ENCODE measurements at places on chromosomes 1 and 21.

DNA sequence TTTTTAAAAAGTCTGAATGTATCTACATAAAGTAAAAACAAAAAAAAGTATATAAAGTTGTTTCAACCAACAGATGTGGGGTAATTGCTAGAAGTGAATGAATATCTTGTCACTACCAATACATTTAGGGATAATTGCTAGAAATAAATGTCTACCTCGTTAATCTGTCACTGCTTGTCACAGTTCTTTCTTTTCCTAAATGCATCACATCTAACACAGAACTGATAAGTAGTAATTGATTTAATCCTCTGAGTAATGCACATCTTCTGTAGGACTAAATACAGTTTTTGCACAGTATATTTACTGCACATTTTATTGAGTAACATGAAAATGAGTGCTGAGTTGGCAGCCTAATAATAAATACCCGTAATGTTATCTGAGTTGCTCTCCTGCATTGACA is 72.2 kb downstream of the SUSD4 start:
- DNase-seq: no peak

DNA sequence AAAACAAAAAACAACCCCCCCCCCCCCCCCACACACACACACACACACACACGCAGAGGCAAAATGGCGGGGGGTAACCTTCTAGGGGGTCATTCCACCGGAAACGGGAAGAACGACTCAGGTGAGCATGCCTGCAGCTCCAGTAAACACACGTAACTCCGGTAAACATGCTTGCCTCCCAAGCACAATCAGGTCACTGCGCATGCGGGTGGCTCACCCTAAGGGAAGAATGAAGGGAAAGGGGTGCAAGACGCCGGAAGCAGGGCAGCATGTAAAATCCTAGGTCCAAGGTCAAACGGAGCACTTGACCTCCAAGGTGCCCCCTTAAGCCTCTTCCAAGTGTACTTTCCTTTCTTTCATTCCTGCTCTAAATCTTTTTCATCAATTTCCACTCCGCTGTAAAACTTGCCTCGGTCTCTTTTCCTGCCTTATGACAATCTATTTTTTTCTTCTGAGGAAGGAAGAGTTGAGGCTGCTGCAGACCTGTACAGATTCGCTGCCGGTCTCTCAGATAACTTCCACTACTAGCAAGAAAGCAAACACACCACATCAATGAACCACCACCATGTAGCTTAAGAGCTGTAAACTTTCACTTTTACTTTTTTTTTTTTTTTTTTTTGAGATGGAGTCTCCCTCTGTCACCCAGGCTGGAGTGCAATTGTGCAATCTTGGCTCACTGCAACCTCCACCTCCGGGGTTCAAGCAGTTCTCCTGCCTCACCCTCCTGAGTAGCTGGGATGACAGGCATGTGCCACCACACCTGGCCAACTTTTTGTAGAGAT is 21.0 kb upstream of the CBR3 start:
- DNase-seq: no peak

DNA sequence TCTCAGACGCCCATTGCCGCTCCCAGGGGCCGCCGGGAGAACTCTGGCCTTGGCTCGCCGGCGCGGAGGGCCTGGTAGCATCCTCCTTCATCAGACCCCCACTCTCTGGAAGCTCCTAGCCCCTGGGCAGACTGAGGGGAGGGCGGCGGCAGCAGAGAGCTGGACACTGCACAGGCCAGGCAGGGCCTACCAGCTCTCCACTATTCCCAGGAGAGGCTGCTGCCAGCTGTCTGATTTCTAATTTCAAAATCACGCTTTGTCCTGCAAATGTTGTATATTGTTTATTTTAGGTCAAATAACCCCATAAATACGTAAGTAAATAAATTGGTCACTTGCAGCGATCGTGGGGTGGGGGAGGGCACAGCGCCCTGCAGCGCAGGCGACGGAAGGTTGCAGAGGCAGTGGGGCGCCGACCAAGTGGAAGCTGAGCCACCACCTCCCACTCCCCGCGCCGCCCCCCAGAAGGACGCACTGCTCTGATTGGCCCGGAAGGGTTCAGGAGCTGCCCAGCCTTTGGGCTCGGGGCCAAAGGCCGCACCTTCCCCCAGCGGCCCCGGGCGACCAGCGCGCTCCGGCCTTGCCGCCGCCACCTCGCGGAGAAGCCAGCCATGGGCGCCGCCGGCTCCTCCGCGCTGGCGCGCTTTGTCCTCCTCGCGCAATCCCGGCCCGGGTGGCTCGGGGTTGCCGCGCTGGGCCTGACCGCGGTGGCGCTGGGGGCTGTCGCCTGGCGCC is at the start of gene MTARC1:
MTARC1 (plus strand) TSS at position 577 of the 732 bp plus-strand sequence; CDS start at position 609, 32 bp downstream.
- DNase-seq: peak; percentile 23

GRCh38 chr1:100463791-100464424 is 74.0 kb upstream of the GPR88 start:
- peak; percentile 29 for DNase-seq

DNA sequence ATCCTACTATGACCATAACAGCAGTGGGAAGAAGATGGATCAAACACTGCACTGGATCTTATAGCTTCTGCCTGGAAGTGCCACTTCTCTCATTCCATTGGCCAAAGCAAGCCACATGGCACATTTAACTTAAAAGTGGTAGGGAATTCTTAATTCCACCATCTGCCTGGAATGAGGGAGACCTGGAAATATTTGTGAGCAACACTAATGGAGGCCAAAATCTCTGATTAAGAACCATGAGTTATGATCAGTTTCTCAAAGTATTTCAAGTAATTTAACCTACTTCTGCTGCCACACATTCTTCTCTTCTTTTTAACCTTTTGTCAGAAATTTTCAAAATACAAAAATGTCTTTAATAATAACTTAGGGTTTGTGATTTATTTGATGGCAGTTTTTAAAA is 154.0 kb upstream of the C1orf87 start:
- no peak for DNase-seq

- DNase-seq: no peak
Observed at GRCh38 chr1:27368869-27369582, 2.3 kb upstream of the MAP3K6 start.

GRCh38 chr1:207779008-207779407 is 27.2 kb downstream of the CD46 start:
- DNase-seq: no peak

GRCh38 chr1:31981972-31982371 is 31.7 kb upstream of the KHDRBS1 start:
- DNase-seq: no peak

DNA sequence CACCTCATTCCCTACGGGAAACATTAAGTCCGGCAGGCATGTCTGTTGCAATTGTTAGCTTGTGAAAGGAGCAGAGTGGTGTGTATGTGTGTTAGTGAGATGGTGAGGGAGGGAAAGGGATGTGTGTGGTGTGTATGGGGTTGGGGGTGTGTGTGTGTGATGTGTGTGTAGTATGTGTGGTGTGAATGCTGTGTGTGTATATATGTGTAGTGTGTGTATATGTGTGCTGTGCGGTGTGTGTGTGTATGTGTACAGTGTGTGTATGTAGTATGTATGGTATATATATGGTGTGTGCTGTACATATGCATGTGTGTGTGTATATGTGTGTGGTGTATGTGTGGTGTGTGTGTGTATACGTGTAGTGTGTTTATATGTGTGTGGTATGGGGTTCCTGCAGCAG is 20.8 kb upstream of the BLACAT1 start:
- no peak for DNase-seq

- peak; percentile 86 for DNase-seq
Observed at GRCh38 chr1:148263128-148263905, 111.2 kb upstream of the NBPF11 start.

GRCh38 chr1:176949033-176949662 is 215.4 kb downstream of the ASTN1 start:
- DNase-seq: no peak

DNA sequence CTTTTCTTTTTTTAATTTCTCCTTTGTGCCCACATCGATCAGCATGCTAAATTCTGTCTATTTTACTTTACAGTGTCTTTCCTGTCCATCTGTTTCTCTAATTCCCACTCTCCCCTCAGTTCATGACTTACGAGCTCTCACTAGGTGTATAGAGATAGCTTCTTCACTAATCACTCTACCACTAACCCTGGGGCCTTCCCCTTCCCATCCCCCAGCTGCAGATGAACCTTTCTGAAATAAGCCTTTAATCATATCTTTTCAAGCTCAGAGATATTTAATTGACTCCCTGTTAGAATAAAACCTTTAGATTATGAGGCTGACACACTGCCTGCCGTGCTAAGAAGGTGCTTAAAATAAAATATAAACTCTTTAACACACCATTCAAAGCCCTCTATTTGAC is 66.3 kb upstream of the BMP8A start:
- DNase-seq: no peak

GRCh38 chr1:57796616-57797015 is 372.8 kb upstream of the DAB1 start:
- no peak for DNase-seq

DNA sequence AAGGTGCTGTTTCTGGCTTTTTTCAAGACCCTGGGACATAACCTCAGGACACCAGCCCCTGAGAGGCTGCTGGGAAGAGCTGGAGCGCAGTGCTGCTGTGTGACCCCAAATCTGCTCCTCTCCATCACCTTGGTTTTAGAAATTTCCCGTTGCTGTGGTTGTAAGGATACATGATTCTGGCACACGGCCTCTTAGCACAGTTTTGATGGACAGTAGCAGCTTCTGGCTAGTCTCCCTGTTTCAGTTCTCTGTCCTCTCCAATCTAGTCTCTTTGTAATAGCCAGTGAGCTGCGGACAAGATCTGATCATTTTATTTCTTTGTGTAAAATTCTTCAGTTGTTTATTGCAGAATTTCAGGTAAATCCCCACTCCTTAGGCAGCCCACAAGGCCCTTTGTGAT is 3.1 kb downstream of the CLIC6 start:
- no peak for DNase-seq

DNA sequence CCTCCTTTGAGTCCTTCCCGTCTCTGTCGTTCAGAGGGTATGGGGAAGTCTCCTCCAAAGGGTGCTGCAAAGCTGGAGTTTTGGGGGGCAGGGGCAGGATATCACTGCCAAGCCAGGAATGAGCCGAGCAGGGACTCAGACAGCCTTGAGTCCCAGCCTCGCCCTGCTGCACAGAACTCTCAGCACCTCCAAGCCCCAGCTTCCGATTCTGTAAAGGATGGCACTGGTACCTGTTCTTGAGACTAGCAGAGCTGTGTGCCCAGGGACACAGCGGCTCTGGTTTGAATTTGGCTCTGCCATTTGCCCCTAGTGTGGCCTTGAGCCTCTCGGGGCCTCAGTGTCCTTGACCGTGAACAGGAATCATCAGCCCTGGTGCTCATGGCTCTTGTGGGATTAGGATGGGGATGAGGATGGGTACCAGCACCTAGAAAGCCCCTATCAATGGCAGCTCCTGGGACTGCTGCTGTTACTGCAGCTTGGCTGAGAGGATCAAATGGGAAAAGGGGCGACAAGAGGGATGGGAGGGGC is 1.5 kb upstream of the FBLIM1 start:
- DNase-seq: no peak

DNA sequence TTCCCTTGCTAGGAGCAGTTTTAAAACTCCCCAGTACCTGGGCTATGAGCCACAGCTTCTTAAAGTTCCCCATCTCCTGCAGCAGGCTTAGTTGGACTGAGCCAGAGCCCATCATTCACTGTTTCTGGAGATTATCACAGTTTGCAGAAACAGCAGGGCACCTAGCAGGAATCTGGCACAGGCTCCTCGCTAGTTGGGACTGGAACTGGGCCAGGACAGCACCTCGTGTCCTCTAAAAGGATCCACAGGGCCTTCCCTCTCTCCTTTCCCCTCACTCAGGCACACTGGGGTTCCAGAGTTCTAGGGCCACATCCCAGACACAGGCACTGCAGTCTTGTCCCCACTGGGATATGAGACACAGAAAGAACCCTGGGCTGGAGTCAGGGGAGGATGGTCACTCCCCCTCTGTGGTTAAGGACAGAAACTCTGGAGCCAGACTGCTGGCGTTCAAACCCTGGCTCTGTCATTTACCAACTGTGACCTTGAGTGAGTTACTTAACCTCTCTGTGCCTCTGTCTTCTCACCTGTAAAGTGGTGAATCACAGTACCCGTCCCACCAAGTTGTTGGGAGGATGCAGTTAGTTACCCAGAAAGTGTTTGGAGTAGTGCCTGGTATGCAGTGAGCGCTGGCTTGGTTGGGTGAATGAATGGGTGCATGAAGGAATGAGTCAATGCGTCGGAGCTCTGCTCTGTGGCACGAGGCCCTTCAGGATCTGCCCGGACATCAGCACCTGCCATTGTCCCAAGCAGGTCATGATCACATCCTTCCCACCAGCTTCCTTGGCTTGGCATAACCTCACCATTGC is 18.8 kb upstream of the ECE1 start:
- peak; percentile 39 for DNase-seq

GRCh38 chr1:61645476-61645875 is 79.5 kb downstream of the TM2D1 start:
- DNase-seq: no peak

DNA sequence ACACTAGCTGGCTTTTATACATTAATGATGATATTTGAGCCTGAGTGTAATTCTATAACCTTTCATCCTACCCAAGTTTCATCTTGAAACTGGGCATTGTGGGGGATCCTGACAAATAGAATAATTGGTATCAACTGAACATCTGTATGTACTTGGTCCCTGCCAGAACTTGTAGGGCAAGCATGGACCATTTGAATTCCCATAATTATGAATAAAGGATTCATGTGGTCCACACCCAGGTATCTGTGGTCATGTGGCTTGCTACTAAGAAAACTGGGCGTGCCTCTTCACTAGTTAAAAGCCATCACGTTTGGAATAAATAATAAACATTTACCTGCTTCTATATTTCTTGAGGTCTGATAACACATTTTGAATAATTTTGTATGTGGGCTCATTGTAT is 20.6 kb upstream of the VTCN1 start:
- DNase-seq: no peak

GRCh38 chr1:188426561-188426960 is 1597.8 kb downstream of the PLA2G4A start:
- DNase-seq: no peak

- DNase-seq: no peak
Observed at GRCh38 chr21:42395302-42395701, 550 bp downstream of the TMPRSS3 start.

GRCh38 chr1:211874521-211875347 is 44.2 kb upstream of the LPGAT1 start:
- DNase-seq: no peak

DNA sequence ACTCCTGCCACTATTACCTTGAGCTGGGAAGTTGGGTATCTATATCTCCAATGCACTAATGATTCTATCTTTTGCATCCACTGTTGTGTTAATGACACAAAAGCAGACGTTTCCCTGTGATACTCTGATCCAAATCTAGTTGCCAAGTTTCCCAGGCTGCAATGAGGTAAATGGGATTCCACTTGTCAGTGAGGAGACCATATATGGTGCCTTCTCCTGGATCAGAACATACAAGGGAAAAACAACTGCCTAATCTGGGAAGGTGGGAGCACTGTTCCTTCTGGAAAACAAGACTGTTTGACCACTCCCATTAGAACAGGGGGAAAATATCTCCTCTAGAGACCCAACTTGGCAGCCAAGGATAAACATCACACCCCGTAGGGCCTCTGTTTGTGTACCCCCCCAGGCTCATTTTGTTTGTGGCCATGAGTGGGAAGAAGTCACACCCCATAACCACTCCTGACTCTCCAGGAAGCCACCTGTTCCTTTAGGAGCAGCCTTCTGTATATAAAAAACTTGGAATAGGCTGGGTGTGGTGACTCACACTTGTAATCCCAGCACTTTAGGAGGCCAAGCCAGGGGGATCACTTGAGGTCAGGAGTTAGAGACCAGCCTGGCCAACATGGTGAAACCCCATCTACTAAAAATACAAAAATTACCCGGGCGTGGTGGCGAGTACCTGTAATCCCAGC is 28.5 kb upstream of the SLC6A9 start:
- no peak for DNase-seq

- no peak for DNase-seq
Observed at GRCh38 chr1:76759950-76760349, 107.3 kb upstream of the ST6GALNAC5 start.
